ENCODE measurements at places on chromosomes 2 and 18.

DNA sequence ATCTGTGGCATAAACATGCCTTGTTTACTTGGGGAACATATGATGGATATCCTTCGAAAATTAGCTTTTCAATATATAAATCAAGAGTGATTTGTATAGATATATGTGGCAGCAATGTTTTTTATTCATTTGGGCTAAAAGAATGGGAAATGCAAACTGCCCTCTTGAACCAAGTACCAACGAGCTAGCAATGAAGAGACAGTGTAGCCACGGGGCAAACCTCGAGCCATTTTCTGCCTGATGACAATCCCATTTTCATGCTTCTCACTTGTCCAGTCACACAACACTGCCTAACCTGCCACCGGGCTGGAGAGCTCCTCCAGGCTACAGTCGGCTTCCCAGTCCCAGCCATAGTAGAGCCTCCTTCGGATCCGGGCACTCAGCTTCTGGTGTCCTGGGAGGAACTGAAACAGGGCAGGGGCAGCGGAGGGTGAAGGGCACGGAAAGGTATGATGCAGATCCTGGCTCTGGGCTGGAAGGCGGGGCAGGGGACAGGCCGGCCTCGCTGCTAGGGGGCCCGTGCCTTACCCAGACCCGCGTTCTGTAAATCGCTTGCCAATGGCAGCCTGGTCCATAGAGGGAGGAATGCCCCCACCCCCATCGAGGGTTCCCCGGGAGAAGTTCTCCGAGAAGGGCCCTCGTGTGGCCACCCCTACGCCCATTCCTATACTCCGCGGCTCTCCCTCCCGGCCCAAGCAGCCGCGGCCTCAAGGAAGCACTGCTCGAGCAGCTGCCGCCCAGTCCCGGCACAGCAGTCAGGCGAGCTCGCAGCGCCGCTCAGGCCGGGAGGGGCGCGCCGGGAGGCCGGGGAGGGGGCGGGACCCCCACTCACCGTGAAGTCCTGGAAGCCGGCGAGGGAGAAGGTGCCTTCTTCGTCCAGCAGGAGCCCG is 552 bp downstream of the CNPPD1 start:
- H3K36me3 ChIP-seq, result peaks cover 89% of the 10 kb centered on the region
- H3K4me3 ChIP-seq, result peak overlapping the region; percentile 99
- peak; percentile 23 for ATAC-seq
- H3K27ac ChIP-seq, result peak overlapping the region; percentile 82
- peaks cover 24% of the 10 kb centered on the region for H3K4me1 ChIP-seq
- H3K27me3 ChIP-seq, result no peaks in the 10 kb centered on the region

- peaks cover 32% of the 10 kb centered on the region for H3K4me1 ChIP-seq
- H3K4me3 ChIP-seq, result peak overlapping the region; percentile 42
- H3K27me3 ChIP-seq, result no peaks in the 10 kb centered on the region
- H3K27ac ChIP-seq, result peak overlapping the region; percentile 77
- peak; percentile 85 for ATAC-seq
- no peaks in the 10 kb centered on the region for H3K36me3 ChIP-seq
These were observed 67.8 kb upstream of the EPAS1 start for GRCh38 chr2:46229134-46230063.

- no peak overlapping the region for H3K4me3 ChIP-seq
- H3K4me1 ChIP-seq, result no peaks in the 10 kb centered on the region
- H3K36me3 ChIP-seq, result no peaks in the 10 kb centered on the region
- H3K27ac ChIP-seq, result no peak overlapping the region
- H3K27me3 ChIP-seq, result peaks cover 12% of the 10 kb centered on the region
- no peak for ATAC-seq
These were observed 35.1 kb downstream of the DCDC2C start for GRCh38 chr2:3738454-3738853.

- no peak for ATAC-seq
- H3K4me1 ChIP-seq, result no peaks in the 10 kb centered on the region
- no peak overlapping the region for H3K27ac ChIP-seq
- no peaks in the 10 kb centered on the region for H3K36me3 ChIP-seq
- H3K27me3 ChIP-seq, result peaks cover 40% of the 10 kb centered on the region
- H3K4me3 ChIP-seq, result no peak overlapping the region
These were observed 48.2 kb downstream of the PLA2R1 start for GRCh38 chr2:160014227-160014626.

GRCh38 chr18:65352186-65352585 is 398.6 kb upstream of the CDH7 start:
- no peaks in the 10 kb centered on the region for H3K27me3 ChIP-seq
- H3K27ac ChIP-seq, result no peak overlapping the region
- no peak overlapping the region for H3K4me3 ChIP-seq
- ATAC-seq, result no peak
- H3K36me3 ChIP-seq, result no peaks in the 10 kb centered on the region

GRCh38 chr18:78323453-78324197 is 656.0 kb upstream of the SALL3 start:
- no peak overlapping the region for H3K4me3 ChIP-seq
- H3K27ac ChIP-seq, result no peak overlapping the region
- no peaks in the 10 kb centered on the region for H3K27me3 ChIP-seq
- H3K4me1 ChIP-seq, result no peaks in the 10 kb centered on the region
- no peaks in the 10 kb centered on the region for H3K36me3 ChIP-seq

DNA sequence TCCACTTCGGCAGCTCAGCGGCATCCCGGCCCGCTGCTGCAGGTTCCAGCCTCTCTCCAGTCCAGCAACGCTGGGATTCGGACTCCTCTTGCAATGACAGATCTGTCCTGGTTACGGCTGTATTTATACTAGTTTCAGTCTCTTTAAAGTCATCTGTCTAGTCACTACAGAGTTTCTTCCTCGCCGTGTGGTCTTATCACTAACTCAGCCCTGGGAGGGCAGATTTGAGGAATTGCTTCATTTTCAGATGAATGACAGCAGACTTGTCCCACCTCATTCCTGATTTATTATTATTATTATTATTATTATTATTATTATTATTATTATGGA is 2.2 kb downstream of the KLHL29 start:
- ATAC-seq, result peak; percentile 8
- peaks cover 6% of the 10 kb centered on the region for H3K36me3 ChIP-seq
- H3K4me3 ChIP-seq, result peak overlapping the region; percentile 63

- no peak overlapping the region for H3K27ac ChIP-seq
- ATAC-seq, result no peak
- H3K27me3 ChIP-seq, result no peaks in the 10 kb centered on the region
- H3K36me3 ChIP-seq, result no peaks in the 10 kb centered on the region
- no peak overlapping the region for H3K4me3 ChIP-seq
These were observed 275.5 kb downstream of the KCNJ3 start for GRCh38 chr2:154974041-154974440.

GRCh38 chr18:2958819-2959298 is 54.1 kb downstream of the LPIN2 start:
- H3K27ac ChIP-seq, result peak overlapping the region; percentile 90
- H3K4me3 ChIP-seq, result peak overlapping the region; percentile 88
- H3K4me1 ChIP-seq, result peaks cover 52% of the 10 kb centered on the region
- peaks cover 86% of the 10 kb centered on the region for H3K36me3 ChIP-seq
- ATAC-seq, result peak; percentile 43
- H3K27me3 ChIP-seq, result no peaks in the 10 kb centered on the region

DNA sequence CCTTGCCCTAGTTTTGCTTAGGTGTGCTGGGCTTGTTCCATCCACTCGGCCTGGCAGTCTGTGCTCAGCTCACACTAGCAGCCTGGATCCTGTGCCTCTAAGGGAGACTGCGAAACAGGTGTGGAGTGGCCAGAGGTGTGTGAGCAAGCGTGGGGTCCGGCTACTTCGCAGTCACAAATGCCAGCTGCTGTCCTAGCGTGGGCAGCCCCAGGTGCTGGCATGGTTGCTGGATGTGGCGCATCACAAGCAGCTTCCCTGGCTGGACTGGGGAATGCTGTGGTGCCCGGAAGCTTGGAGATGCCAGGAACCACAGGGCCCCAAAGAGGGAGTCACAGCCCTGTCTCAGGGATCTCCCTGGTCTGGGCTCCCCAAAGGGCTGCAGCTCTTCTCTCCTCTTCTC is 119.0 kb upstream of the TMEFF2 start:
- H3K27me3 ChIP-seq, result no peaks in the 10 kb centered on the region
- H3K27ac ChIP-seq, result no peak overlapping the region
- no peaks in the 10 kb centered on the region for H3K4me1 ChIP-seq

DNA sequence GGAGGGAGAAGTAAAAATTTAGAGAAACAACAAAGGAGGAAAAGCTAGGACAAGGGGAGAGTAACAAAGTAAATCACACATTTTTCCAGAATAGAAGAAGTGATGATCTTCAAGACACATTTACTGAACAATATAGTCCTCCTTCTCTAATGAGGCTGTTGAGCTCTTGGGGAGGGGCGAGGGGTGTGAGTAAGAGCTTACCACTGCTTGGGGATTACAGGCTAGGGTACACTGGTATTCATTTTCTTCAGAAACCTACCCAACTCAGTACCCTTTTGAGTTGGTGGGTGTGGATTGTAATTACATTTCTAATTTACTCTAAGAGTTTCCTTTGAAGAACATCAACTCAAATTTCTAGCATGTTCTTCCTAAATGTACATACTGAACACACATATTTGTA is 157.7 kb upstream of the ZFP36L2 start:
- H3K4me1 ChIP-seq, result peaks cover 26% of the 10 kb centered on the region
- H3K27ac ChIP-seq, result no peak overlapping the region
- ATAC-seq, result no peak

DNA sequence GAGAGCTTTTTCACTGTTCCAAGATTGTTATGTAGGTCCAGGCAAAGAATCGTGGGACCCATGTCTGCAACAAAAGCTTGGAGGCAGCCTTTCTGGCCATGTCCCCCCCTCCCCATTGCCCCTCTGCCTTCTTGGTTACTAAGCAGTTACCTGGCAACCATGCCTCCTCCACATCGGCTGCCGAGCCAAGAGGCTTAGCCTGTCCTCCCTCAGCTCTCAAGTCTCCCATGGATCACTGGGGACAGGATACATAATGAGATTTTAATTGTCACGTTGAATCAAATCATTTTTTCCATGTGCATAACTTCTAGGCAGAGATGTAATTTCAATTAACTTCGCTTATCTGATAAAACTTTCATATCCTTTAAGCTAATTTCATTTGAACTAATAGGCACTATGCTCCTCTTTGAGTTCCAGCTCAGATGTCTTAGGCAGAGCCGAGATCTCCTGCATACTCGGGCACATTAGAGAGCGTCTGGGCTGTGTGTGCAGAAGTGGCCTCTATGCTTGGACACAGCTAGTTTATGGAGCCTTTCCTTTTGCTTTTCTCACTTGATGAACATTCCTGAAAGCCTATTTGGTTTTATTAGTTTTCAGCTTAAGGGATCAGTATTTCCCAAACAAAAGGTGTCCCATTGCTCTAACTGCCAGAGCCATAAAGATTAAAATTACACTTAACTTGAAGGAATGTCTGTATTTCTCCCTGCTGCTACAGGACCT is 80.7 kb downstream of the LYPD1 start:
- no peak overlapping the region for H3K27ac ChIP-seq
- no peaks in the 10 kb centered on the region for H3K4me1 ChIP-seq
- H3K36me3 ChIP-seq, result no peaks in the 10 kb centered on the region
- no peaks in the 10 kb centered on the region for H3K27me3 ChIP-seq
- ATAC-seq, result no peak

DNA sequence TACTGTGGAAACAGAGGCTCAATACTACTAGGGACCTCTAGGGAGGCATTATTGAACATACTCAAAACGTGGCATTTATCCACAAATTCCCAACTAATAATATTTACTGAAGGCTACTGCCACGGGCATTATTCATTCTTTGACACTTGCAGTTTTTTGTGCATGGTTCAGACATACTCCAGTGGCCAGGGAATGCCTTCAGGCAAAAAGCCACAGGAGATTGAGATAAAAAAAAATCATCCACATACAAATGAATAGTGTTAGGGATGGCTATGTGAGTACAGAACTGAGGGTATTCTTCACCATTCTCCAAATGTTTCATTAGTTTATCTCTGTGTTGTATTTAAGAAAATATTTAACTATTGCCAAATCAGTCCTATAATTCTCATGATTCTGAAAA is 974.9 kb upstream of the PIK3C3 start:
- no peaks in the 10 kb centered on the region for H3K4me1 ChIP-seq
- no peak overlapping the region for H3K4me3 ChIP-seq
- no peak for ATAC-seq
- H3K36me3 ChIP-seq, result no peaks in the 10 kb centered on the region
- H3K27me3 ChIP-seq, result no peaks in the 10 kb centered on the region

GRCh38 chr2:47205576-47206141 is 50.6 kb upstream of the STPG4 start:
- peaks cover 20% of the 10 kb centered on the region for H3K27me3 ChIP-seq
- ATAC-seq, result no peak
- no peak overlapping the region for H3K4me3 ChIP-seq
- H3K36me3 ChIP-seq, result no peaks in the 10 kb centered on the region
- H3K4me1 ChIP-seq, result no peaks in the 10 kb centered on the region
- no peak overlapping the region for H3K27ac ChIP-seq

GRCh38 chr2:36333350-36334012 is 22.1 kb upstream of the CRIM1 start:
- no peak overlapping the region for H3K27ac ChIP-seq
- H3K4me3 ChIP-seq, result no peak overlapping the region
- ATAC-seq, result peak; percentile 32
- H3K4me1 ChIP-seq, result no peaks in the 10 kb centered on the region

DNA sequence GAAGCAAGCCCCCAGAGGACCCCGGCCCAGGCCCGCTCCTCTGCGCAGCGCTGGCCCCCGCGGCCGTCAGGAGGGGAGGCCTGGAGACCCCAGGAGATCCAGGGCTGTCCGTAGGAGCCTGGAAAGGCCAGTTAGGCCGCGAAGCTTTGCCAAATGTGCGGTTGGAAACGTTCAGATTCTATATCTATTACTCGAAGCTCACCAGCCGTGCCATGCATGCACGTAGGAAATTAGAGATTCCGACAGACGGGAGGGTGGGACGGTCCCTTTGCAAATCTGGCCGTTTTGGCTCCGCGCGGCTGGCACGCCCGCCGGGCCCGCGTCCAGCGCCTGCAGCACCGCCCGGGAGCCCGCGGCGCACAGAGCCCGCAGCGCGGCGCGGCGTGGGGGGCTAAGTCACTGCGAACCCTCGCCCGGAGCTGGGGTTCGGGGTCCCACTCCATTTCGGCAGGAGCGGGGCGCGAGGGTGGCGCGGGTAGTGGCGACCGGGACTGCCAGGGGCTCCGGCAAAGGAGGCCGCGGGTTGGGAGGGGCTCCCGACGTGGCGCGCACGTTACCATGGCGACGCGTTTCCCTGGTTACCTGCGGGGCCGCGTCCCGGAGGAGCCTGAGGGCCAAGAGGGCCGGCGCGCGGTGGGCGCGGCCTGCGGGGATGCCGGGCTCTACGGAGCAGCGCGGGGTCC is 488.6 kb upstream of the SMIM21 start:
- H3K4me1 ChIP-seq, result no peaks in the 10 kb centered on the region
- H3K27ac ChIP-seq, result no peak overlapping the region
- H3K36me3 ChIP-seq, result no peaks in the 10 kb centered on the region
- ATAC-seq, result no peak
- peaks cover 28% of the 10 kb centered on the region for H3K27me3 ChIP-seq

DNA sequence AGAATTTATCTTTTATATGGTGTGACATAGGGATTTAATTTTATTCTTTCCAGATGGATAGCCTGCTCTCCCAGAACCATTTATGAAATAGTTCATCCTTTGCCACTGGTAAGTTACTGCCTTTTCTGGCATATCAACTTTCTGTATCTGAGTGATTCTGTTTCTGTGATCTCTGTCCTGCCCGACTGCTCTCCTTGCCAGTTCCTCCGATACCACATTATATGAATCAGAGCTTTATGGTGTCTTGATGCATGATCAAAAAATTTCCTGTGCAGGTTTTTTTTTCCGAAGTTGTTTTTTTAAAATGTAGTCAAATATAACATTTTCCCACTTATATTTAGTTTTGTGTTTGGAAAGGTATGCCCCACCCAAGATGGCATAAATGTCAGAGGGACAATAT is 242.5 kb downstream of the CYP26B1 start:
- H3K4me1 ChIP-seq, result no peaks in the 10 kb centered on the region
- no peak overlapping the region for H3K27ac ChIP-seq
- H3K36me3 ChIP-seq, result no peaks in the 10 kb centered on the region
- no peak overlapping the region for H3K4me3 ChIP-seq
- peaks cover 35% of the 10 kb centered on the region for H3K27me3 ChIP-seq
